ENCODE measurements at places on chromosomes 3 and 15.

GRCh38 chr3:65851827-65852226 is 186.9 kb downstream of the MAGI1 start:
- H3K4me1 ChIP-seq, result peaks cover 49% of the 10 kb centered on the region
- H3K27ac ChIP-seq, result no peak overlapping the region
- no peaks in the 10 kb centered on the region for H3K36me3 ChIP-seq
- DNase-seq, result no peak

- no peaks in the 10 kb centered on the region for H3K27me3 ChIP-seq
- no peak overlapping the region for H3K27ac ChIP-seq
- no peak for DNase-seq
- no peaks in the 10 kb centered on the region for H3K36me3 ChIP-seq
- H3K4me1 ChIP-seq, result no peaks in the 10 kb centered on the region
Measured at GRCh38 chr3:59133311-59133710, 83.5 kb upstream of the CFAP20DC start.

DNA sequence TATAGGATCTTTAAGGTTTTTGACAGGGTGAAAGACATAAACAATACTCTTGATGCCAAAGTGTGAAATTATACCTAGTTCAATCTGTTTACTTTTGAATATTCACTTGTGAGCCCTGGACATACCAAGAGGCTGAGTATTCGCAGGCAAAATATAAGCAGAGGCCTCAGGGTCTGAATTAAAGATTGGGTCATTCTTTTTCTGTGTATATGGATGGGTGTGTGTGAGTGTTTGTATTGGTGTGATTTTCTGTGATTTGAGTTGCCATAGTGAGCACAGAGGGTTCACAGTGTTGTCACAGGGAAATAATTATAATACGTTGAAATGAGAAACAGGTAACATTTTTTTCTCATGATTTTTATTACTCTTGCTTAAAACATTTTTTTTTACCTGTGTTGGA is 770.7 kb upstream of the ALCAM start:
- H3K4me3 ChIP-seq, result no peak overlapping the region
- H3K36me3 ChIP-seq, result no peaks in the 10 kb centered on the region
- no peaks in the 10 kb centered on the region for H3K4me1 ChIP-seq
- no peak for DNase-seq

- H3K4me3 ChIP-seq, result no peak overlapping the region
- no peaks in the 10 kb centered on the region for H3K27me3 ChIP-seq
- H3K4me1 ChIP-seq, result peaks cover 61% of the 10 kb centered on the region
Measured at GRCh38 chr15:89785774-89786140, 9.6 kb downstream of the MESP2 start.

DNA sequence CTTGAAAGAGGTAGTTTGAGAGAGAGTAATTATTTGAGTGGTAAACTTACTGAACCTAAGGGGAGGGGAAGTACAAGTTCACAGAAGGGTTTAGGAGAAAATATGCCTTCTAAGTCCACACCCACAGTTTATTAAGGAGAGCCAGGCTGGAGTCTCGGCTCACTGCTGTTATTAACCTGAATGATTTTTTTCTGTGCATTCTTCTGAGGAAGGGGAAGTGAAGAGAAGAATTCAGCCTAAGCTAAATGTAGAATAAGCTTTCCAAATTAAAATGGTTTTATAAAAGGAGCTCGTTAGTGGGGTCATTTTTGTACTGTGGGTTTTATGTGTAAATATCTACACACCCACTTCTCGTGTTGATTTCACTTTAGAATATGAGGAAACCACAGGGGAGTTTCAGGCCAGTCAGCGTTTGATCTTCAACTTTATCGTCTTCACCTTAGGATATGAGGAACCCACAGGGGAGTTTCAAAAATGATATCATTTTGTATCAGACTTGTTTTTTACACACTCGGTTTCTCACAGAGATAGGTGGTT is 1.5 kb downstream of the WHAMM start:
- no peak for DNase-seq
- H3K27me3 ChIP-seq, result no peaks in the 10 kb centered on the region
- peaks cover 17% of the 10 kb centered on the region for H3K4me1 ChIP-seq

- no peaks in the 10 kb centered on the region for H3K4me1 ChIP-seq
- no peak overlapping the region for H3K27ac ChIP-seq
- no peaks in the 10 kb centered on the region for H3K36me3 ChIP-seq
- H3K27me3 ChIP-seq, result no peaks in the 10 kb centered on the region
Measured at GRCh38 chr3:81339040-81339845, 422.2 kb downstream of the GBE1 start.

- no peaks in the 10 kb centered on the region for H3K36me3 ChIP-seq
- H3K27me3 ChIP-seq, result no peaks in the 10 kb centered on the region
- H3K4me3 ChIP-seq, result no peak overlapping the region
- no peak for DNase-seq
Measured at GRCh38 chr3:188133219-188133618, 20.7 kb upstream of the LPP start.

GRCh38 chr15:61653110-61653509 is 407.1 kb downstream of the VPS13C start:
- H3K27me3 ChIP-seq, result peaks cover 37% of the 10 kb centered on the region
- no peak for DNase-seq
- no peak overlapping the region for H3K27ac ChIP-seq
- no peaks in the 10 kb centered on the region for H3K36me3 ChIP-seq
- no peak overlapping the region for H3K4me3 ChIP-seq
- no peaks in the 10 kb centered on the region for H3K4me1 ChIP-seq

GRCh38 chr3:140529096-140529495 is 148.8 kb upstream of the TRIM42 start:
- H3K27me3 ChIP-seq, result no peaks in the 10 kb centered on the region
- H3K4me1 ChIP-seq, result peaks cover 35% of the 10 kb centered on the region
- H3K36me3 ChIP-seq, result no peaks in the 10 kb centered on the region
- H3K4me3 ChIP-seq, result 0 out of 2 replicates have a peak overlapping the region, but pooled peaks have one; percentile 25

DNA sequence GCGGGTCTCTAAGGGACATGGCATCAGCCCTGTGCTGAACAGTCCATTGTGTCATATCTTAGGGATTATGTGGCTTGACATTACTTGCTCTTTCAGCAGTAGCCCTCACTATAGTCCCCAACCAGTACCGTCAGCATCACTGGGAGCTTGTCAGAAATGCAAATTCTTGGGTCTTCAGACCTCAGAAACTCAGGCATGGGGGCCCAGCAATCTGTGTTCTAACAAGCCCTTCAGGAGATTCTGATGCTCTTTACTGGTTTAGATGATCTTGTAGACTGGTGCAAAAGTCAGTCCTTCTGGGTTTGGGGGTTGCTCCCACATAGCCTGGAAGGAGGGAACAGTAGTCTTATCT is 39.0 kb upstream of the TRAK1 start:
- H3K36me3 ChIP-seq, result no peaks in the 10 kb centered on the region
- H3K27ac ChIP-seq, result no peak overlapping the region
- H3K27me3 ChIP-seq, result no peaks in the 10 kb centered on the region

- no peaks in the 10 kb centered on the region for H3K27me3 ChIP-seq
- no peak overlapping the region for H3K4me3 ChIP-seq
- DNase-seq, result no peak
- peaks cover 23% of the 10 kb centered on the region for H3K4me1 ChIP-seq
Measured at GRCh38 chr15:66743703-66744536, 41.9 kb downstream of the SMAD6 start.

DNA sequence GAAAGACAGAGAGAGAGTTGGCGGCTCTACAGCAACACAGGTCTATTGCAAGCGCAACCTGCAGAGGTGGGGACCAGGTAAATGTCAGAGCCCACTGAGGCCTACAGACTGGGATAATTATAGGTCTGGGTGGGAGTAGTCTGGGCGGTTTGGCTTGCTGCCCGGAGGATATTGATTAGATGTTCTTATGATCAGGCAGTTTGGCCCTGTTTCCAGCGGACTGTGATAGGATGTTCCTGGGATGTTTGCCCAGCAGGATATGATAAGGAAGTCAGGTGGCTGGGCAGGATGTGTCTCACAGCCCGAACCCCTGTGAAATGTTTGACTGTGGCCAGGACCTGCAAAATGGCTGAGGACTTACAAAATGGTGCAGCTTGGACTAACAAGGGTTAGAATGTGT is 364.9 kb downstream of the NAALADL2 start:
- no peak overlapping the region for H3K4me3 ChIP-seq
- H3K4me1 ChIP-seq, result no peaks in the 10 kb centered on the region
- H3K36me3 ChIP-seq, result no peaks in the 10 kb centered on the region
- no peaks in the 10 kb centered on the region for H3K27me3 ChIP-seq
- no peak overlapping the region for H3K27ac ChIP-seq

GRCh38 chr3:66582721-66583423 is 82.0 kb upstream of the LRIG1 start:
- H3K4me3 ChIP-seq, result no peak overlapping the region
- no peak overlapping the region for H3K27ac ChIP-seq
- DNase-seq, result no peak
- no peaks in the 10 kb centered on the region for H3K4me1 ChIP-seq

GRCh38 chr3:141462176-141462859 is 24.5 kb upstream of the RASA2 start:
- DNase-seq, result no peak
- H3K27ac ChIP-seq, result no peak overlapping the region
- no peak overlapping the region for H3K4me3 ChIP-seq
- H3K4me1 ChIP-seq, result no peaks in the 10 kb centered on the region
- no peaks in the 10 kb centered on the region for H3K27me3 ChIP-seq
- H3K36me3 ChIP-seq, result no peaks in the 10 kb centered on the region

GRCh38 chr3:25335356-25335755 is 92.7 kb upstream of the RARB start:
- H3K27ac ChIP-seq, result no peak overlapping the region
- H3K36me3 ChIP-seq, result no peaks in the 10 kb centered on the region
- no peak overlapping the region for H3K4me3 ChIP-seq
- DNase-seq, result no peak
- H3K27me3 ChIP-seq, result no peaks in the 10 kb centered on the region

- H3K4me1 ChIP-seq, result peaks cover 10% of the 10 kb centered on the region
- no peak overlapping the region for H3K4me3 ChIP-seq
- DNase-seq, result no peak
- H3K27ac ChIP-seq, result no peak overlapping the region
- no peaks in the 10 kb centered on the region for H3K36me3 ChIP-seq
- H3K27me3 ChIP-seq, result no peaks in the 10 kb centered on the region
Measured at GRCh38 chr15:38886315-38887163, 321.9 kb upstream of the RASGRP1 start.

DNA sequence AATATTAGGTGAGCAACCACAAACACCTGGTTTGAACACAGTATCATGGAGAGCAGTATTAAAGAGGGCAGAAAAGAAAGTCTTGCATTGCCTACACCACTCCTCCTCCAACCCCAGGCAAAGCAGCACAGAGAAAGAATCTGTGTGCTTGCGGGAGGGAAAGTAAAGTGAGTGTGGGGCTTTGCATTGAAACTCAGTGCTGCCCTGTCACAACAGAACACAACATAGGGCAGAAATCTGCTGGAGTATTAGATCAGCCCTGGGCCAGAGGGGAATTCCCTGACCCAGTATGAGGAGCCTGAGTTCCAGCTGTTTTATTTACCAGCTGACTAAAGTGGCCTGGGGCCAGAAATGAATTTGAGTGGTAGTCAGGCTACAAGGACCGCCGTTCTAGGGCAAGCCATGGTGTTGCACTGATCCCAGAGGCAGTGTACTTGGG is 75.5 kb downstream of the SPATA16 start:
- H3K4me1 ChIP-seq, result no peaks in the 10 kb centered on the region
- DNase-seq, result no peak
- H3K27ac ChIP-seq, result no peak overlapping the region
- no peaks in the 10 kb centered on the region for H3K36me3 ChIP-seq
- H3K4me3 ChIP-seq, result no peak overlapping the region

DNA sequence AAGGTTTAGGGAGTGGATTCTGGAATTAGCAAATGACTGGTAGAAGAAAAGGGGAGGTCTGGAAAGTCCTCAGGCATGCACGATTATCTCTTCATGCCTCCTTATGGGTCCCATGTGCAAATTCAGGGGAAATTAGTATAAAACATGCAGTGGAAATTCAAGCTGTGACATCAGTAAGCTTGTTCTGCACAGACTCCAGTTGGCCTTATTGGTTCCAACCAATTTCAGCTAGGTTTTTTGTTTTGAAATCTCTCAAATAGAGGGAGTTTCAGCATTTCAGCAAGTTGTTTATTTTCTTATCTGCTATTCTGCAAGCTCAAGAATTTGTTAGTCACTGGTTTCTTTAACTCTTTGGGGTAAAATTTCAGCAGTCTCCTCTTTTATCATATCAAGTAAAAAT is 774 bp upstream of the TMCO5A start:
- H3K27ac ChIP-seq, result no peak overlapping the region
- H3K27me3 ChIP-seq, result no peaks in the 10 kb centered on the region
- no peaks in the 10 kb centered on the region for H3K36me3 ChIP-seq
- no peaks in the 10 kb centered on the region for H3K4me1 ChIP-seq

DNA sequence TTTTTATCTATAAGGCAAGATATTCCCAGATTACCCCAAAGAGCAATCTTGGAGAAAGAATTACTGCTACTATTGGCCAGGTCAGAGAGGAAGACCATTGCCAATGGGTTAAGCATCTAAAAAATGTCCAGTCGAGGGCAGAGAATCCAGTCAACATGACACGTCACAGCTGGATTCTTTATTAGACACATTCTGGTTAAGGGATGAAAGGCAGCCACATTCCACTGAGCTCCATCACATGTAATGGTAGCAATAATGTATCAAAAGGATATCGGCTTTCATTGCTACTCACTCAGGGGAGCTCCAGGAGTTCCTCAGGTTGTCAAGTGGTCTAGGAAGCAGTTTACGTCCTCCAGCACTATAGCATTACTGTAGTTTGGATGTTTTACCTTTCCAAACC is 421.1 kb downstream of the PLOD2 start:
- H3K36me3 ChIP-seq, result no peaks in the 10 kb centered on the region
- no peak for DNase-seq

DNA sequence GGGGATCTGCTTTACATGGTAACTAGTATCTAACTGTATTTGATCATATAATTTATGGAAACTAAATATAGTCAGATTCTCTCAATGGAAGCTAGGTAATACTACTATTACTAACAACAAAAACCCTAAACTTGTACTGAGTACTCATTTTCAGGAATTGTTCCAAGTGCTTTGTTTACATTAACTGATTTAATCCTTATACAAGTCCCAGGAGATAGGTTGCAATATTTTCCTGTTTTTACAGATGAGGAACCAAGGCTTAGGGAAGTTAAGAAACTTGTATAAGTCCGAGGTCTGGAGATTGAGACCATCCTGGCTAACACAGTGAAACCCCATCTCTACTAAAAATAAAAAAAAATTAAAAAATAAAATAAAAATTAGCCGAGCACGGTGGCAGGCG is 7.5 kb upstream of the MTHFS start:
- no peak overlapping the region for H3K4me3 ChIP-seq
- H3K36me3 ChIP-seq, result no peaks in the 10 kb centered on the region
- peaks cover 6% of the 10 kb centered on the region for H3K4me1 ChIP-seq
- H3K27ac ChIP-seq, result no peak overlapping the region

GRCh38 chr3:126135406-126136076 is 44.8 kb downstream of the ALDH1L1 start:
- no peaks in the 10 kb centered on the region for H3K36me3 ChIP-seq
- no peaks in the 10 kb centered on the region for H3K27me3 ChIP-seq
- no peak overlapping the region for H3K4me3 ChIP-seq
- no peak overlapping the region for H3K27ac ChIP-seq
- DNase-seq, result no peak

DNA sequence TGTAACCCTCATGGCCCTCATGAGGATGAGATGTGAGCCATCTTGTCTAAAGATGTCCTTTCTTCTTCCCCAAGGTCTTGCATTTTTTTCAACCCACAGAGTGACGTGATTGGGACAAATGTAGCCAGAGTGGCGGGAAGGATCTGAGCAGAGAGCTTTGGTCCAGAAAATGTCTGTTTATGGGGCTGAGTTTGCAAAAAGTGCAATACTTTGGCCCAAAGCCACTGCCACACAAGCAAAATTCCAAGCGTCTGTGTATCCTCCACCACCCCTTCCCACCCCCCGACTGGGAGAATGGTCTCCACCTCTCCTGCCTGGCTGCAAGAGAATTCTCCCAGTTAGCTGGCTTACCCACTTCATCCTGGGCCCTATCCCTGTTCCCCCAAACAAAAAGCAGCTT is 246.9 kb upstream of the LRIG1 start:
- no peak overlapping the region for H3K27ac ChIP-seq
- no peaks in the 10 kb centered on the region for H3K27me3 ChIP-seq
- H3K36me3 ChIP-seq, result no peaks in the 10 kb centered on the region
- H3K4me3 ChIP-seq, result no peak overlapping the region
- no peaks in the 10 kb centered on the region for H3K4me1 ChIP-seq

All from PC-9 (cell line).